ENCODE measurements at places on chromosomes 7 and 10.

DNA sequence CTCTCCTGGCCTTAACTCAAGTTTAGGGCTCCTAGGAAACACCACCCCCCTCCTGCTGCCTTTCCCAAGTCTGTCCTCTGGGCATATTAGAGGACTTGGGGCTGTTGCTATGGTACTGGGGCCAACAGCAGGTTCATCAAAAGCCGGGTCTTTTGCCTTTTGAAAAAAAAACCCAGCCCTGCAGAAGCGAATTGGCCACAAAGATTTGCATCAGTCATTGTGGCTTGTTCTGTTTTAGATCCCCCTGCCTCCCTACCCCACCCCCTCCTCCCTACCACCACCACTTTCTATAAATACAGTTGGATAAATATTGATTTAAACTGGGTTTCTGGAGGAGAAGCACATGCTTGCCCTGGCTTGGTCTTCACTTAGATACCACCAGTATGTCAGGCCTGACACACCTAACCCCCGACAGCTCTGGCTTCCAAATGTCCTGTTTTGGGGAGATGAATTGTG is 7.0 kb downstream of the MXI1 start:
- DNase-seq: peak; percentile 25

DNA sequence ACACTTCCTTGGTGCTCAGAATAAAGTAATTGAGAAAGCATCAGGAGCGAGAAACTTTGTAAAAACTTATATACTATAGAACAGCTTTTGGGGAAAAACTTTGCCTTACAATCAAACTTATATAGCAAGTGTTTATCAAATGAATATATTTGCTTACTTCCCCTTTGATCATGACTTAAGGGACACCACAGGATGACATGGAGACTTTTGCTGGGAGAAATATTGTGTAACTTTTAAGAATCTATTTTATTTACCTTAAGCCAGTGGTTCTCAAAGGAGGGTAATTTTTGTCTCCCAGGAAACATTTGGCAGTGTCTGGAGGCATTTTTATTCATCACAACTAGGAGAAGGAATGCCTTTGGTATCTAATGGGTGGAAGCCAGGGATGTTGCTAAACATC is 173.8 kb upstream of the HABP2 start:
- DNase-seq: no peak

DNA sequence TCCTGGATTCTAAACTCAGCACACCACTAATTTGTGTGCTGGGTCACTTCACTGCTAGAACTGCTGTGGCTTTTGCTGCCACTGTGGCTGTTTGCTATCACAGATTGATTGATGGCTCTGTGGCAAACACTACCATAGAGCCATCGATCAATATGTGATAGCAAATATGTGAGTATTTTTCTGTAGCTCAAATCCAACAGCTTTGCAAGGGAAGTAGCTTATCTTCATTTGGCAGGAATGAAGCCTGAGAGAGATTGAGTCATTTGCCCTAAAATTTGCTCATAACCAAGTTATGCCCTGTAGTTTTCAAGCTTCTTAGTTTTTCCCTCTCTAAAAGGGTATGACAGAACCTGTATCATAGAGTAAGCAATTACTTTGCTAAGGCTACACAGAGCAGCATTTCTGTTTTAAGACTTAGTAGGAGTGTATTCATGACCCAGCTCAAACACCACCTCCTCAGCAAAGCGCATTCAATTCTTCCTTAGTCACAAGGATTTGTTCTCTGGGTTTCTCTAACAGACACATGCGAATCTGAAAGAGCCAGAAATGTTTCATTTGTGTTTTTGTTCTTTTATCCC is 43.1 kb downstream of the MINPP1 start:
- DNase-seq: no peak

DNA sequence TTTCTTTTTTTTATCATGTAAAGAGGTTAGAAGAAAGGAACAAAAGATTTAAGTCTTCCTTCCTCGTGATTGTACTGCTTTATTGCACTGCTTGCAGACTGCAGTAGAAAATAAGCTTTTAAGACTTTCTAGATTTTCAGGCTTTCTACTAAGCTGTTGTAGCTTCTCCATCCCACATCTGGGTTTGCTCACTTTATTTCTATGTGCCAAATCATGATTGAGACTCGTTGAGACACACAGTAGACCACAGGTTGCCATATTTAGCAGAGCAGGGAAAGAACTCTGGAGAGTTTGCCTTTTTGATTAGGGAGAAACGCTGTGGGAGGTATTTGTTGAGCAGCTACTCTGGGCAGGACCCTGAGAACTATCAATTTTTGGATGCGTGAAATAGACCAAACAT is 89.2 kb upstream of the BTBD16 start:
- no peak for DNase-seq

DNA sequence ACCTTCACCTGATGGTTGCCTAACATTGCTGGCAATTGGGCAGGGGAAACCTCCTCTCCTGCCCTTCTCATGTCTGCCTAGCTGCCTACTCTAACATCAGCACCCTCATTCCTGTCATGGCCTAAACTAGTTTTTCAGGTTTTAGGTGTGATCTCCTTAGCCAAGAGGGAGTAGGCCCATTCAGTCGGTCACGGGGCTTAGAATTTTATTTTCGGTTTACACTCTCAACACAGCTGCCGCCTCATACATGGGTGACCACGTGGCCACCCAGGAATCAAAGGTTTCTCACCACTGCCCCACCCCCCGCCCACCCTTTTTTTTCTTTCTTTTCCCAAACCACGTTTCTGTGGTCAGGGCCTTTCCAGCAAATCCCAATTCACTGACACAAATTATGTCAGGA is 97.2 kb downstream of the RALA start:
- no peak for DNase-seq

DNA sequence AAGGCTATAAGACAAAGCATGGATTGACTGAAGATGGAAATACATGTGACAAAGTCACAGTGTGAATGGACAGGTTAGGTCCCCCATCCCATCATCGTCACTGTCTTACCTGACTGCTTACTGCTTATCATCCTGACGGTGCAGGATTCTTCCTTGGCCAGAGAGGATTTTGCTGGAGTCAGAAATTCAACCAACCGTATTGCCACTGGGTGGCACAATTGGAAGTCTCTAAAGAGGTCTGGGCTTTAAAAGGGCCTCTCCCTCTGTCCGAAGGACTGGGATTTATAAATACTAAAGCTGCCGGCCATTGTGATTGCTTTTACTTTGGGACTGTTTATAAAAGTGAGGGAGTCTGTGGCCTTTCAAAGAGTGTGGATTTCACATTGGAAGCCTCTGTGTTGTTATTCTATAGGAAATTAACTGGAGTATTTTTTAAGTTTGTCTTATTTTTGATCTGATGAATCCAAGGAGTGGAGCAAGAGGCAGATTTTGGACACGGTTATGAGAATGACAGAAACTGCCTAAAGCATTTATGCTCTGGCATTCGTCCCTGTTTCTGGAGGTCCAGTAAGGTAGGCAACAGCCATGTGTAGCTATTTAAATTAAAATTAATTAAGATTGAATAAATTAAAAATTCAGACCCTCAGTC is 113.3 kb upstream of the CREB5 start:
- peak; percentile 95 for DNase-seq

GRCh38 chr10:49187044-49187484 is 1.1 kb downstream of the TMEM273 start:
- no peak for DNase-seq

DNA sequence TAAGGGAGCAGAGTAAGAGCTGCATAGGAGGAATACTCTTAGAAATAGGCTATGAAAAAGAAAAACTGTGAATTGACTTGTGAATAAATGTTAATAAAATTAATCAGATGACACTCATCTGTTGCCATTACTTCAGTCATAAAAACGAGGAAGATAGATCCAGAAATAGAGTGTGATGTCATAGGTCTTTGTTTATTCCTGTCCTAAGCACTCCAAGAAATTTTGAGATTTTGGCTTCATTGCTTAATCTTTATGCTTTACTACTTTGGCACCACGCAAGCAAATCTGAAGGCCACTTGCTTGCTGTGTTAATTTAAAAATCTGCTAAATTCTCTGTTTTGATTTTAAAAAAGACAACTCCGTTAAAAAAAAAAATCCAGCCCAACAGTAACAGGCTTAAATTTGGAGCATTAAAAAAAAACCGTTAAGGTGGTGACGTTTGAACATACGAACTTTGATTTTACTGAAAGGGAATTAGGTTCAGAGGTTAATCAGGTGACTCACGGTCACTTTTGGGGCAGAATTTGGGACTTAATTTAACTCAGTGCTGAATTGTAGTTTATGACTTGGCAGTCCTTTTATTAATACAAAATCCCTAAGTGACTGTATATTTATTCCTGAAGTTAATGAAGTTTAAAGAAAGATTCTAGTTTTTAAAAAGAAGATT is 3.4 kb downstream of the IFRD1 start:
- no peak for DNase-seq

- DNase-seq: no peak
These were observed 150.2 kb upstream of the INSYN2A start for GRCh38 chr10:127346604-127347003.

GRCh38 chr10:124305984-124306383 is 112.7 kb downstream of the OAT start:
- DNase-seq: no peak

DNA sequence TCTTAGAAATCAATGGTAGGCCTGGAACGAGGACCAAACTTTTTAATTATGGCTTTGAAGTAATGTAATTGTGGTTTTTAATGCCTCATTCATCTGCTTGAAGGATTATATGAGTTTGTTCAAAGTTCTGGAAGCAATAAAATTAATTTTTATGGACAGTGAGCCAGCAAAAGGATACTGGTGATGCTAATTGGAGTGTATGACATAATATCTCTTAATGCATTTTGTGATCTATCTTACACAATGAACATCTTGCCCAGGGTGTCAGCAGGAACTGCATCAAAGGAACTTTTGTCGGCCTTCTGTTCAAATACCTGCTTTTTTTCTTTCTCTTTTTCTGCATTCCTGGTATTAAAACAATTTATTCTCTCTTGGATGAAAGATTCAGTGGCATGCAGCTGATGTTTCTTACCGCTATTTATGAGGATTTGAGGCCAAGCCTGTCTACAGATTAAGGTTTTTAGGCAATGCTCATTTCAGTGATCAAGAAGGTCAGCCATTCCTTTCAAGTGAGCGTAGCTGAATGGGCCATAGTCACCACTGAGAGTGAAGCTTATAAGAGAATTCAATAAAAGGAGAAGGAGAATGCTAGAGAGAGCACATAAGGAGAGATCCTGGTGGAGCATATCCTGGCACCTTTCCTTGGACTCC is 974.8 kb downstream of the SORCS3 start:
- DNase-seq: no peak

DNA sequence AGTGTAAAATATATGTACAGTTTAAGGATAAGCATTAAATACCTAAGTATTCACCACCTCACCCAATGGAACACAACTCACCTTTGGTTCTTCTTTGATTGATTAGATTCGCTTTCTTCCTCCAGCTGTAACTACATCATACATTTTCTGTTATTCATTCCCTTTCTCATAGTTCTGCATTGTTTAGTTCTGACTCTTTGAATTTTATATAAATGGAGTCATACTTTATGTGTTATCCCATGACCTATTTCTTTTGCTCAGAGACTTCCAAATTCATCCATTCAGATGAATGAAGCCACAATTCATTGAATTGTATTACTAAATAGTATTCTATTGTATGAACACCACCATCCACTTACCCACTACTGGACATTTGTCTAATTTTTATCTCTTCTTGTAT is 12.3 kb downstream of the THNSL1 start:
- no peak for DNase-seq

GRCh38 chr10:123995461-123996131 is 97.8 kb downstream of the CHST15 start:
- peak; percentile 80 for DNase-seq

- no peak for DNase-seq
These were observed 63.8 kb downstream of the HBP1 start for GRCh38 chr7:107232568-107233090.

DNA sequence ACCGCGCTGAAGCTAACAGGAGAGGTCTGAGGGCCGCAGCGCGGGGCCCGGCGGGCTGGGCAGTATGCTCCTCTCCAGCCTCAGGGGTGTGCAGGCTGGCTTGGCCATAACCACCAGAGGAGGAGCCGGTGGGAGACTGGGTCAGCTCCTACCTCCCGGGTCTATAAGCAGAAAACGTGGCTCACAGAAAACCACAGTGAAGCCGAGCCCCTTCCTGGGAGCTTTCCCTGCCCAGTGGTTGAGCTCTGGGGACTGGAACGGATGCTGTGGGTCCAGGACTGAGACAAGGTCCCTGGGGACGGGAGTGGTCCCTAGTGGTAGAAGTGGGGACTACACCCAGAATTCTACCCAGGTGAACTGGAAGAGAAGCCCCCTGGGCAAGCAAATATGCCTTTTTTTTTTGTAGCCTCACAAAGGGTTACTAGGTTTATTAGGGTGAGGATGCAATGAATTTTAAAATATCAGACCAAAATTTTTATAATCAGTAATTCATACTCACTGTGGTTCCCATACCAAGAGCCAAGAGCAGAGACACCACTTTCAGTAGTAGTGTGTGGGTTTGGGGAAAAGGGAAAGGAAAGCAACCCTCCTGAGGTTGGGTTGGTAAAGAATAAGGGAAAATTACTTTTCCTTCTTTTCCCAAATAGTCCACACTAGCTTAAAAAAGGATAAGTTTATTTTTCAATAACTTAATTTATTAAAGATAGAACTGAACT is 67.9 kb upstream of the PRKCQ start:
- peak; percentile 18 for DNase-seq

- no peak for DNase-seq
These were observed 1.8 kb upstream of the VSIR start for GRCh38 chr10:71774916-71775702.

- DNase-seq: peak; percentile 83
These were observed 72.3 kb downstream of the AMZ1 start for GRCh38 chr7:2760098-2760889.

- DNase-seq: no peak
These were observed 101.2 kb upstream of the PARD3 start for GRCh38 chr10:34916314-34916713.

DNA sequence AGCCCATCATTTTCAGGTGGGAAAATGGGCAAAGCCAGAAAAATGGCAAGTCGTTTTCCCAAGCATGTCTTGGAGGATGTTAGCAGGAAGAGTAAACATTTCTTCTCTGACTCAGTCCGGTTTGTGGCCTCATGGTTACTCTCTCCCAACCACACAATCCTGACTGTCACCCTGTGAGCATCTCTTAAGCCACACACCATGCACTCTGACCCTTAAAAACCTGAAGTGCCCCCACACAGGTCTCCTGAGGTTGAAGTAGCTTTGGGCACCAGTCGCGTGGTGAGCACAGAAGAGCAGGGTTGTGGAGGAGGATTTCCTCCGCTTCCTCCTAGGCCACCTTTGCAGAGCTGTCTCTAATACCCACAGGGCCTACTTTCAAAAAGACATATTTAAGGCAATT is 387.3 kb upstream of the NPVF start:
- DNase-seq: no peak

DNA sequence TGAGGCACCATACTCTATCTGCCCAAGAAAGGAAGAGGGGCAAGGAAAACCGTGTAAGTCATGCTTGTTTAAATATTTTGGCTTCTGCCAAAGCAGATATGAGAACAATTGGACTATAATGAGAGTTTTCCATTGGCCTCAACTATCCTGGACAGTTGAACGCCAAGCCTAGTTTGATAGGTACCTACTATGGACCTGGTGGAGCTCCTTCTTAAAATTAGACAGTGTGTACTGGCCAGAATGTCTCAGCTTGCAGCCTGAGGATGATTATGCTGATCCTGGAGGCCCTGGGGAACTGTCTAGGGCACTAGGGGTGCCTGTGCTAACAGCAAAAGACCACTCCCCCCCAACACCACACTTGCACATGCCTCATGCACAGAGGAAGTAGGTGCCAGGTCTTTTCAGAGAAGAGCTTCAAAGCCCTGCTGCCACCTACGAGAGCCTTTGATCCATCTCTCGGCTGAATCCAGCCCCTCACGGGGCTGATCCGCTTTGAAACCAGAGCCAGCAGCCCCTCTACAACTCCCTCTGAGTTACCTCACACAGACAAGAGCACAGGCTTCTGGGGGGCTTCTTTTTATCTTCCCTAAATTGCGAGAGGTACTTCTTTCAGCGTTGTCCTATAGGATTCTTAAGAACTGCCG is 473.8 kb upstream of the GALNT17 start:
- DNase-seq: no peak
